ENCODE measurements at places on chromosomes 5 and 9.

- no peak for DNase-seq
Measured at GRCh38 chr5:56409331-56410190, 176.4 kb upstream of the ANKRD55 start.

- DNase-seq = no peak
Measured at GRCh38 chr5:102231693-102232619, 64.1 kb downstream of the SLCO4C1 start.

DNA sequence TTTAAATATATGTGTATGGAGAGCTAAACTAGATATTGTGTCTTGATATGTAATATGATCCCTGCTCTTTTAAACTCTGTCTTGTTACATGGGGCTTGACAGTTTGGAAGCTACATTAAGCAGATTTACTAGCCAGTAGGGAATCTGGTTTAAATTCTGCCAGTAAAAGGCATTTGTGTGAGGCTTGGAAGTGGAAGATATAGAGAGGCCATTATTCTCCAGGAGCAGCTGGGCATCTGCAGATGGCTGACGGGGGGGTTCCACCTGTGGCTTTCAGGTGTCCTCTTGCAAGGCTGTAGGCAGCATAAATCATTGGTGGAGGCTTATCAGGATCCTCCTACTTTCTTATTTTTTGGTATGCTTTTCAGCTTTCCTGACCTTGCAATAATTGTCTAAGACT lies 179.1 kb upstream of the FBXL7 start:
- no peak for DNase-seq

- peak; percentile 73 for DNase-seq
Measured at GRCh38 chr5:179870403-179870903, 11.8 kb upstream of the MRNIP start.

DNA sequence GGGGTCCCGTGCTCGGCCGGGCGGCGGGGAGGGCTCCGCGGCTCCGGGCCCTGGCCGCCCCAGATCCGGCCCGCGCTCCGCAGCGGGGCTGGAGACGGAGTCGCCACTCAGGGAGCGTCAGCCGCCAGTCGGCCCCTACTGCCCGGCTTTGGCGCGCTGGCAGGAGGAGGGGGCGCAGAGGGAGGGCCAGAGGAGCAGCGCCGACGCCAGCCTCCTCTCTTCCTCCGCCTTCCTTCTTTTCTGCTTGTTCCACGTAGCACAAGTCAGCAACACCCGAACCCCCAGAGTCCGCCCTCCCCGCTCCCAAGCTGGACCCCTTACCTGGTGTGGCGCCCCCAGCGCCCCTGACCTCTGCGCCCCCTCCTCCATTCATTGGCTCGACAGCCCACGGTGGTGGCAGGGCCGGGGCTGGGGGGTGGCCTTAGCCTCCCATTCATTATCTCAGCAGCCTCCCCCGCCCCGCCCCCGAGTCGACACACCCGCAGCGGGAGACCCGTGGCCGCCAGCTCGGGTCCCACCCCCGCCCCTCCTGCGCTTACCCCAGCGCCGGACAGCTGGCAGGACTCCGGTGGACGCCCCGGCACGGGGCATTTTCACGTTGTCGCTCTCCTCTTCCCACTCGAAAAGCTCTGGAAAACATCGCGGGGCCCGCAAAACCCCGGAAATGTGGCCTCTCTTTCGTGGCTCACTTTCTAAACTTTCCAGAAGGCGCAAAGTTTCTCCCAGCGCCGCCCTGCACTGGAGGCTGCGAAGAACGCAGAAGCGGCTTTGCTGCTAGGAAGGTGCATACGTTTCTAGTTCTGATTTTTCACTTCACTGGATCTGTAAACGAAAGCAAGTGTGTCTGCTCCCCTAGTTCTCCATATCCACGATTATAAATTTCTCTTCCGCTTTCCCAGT lies at the start of gene LPAR1:
LPAR1 (minus strand) TSS at position 140 of the 900 bp plus-strand sequence. CDS start 66,353 bp downstream, outside the sequence.
- DNase-seq = peak; percentile 42

DNA sequence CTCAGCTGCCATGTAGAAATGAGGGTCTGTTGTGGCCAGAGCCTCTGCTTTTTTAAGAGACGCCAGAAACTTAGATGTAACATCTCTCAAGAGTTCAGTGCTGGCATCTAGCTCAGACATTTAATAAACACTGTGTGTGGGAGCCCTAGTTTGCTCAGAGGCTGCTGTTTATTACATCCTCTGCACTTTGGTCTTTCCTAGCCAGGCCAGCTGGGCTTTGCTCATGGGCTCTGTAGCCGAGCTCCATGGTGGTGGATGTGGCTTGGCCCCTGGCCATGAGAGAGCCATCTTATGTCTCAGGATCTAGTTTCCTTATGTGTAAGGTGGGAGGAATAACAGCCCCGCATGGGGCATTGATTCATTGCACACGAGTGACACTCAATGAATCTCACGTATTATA lies 30.0 kb downstream of the ARHGEF37 start:
- no peak for DNase-seq

GRCh38 chr9:76818271-76818670 lies 54.0 kb downstream of the PCA3 start:
- peak; percentile 26 for DNase-seq
